Progenitor cell of endocrine pancreas (in vitro differentiated cells): ENCODE measurements at places on chromosomes 4 and X. TPM values are rescaled to one million over a fixed set of nuclear protein-coding genes. Genes with fewer than 3 reads are reported as not detected.

- no peak for DNase-seq
- H3K27ac ChIP-seq = no peak overlapping the region
- no peaks in the 10 kb centered on the region for H3K36me3 ChIP-seq
- H3K4me3 ChIP-seq = no peak overlapping the region
These were observed 34.1 kb downstream of the GPAT3 start for GRCh38 chr4:83569987-83570386.

- no peaks in the 10 kb centered on the region for H3K4me1 ChIP-seq
- DNase-seq = no peak
- peaks cover 3% of the 10 kb centered on the region for H3K36me3 ChIP-seq
- H3K27ac ChIP-seq = no peak overlapping the region
- no peaks in the 10 kb centered on the region for H3K27me3 ChIP-seq
These were observed 82.4 kb upstream of the TFDP3 start for GRCh38 chrX:133300591-133300990.

DNA sequence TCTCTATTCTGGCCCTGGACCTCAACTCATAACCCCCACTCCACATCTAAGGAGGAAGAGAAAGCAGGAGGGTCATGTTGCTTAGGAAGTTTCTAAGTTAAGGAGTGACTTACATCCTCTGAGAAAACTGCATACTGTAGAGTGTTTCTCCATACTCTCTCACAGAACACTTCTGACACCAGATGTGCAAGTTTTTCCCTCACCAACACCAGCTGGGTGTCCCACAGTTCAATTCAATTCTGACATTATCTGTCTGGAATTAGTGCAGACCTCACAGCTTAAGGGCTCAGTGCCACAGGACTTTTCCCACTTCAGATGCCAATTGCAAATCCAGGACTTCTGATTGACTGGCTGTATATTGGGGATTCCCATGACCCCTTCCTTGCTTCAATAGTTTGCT is 89.0 kb upstream of the SFRP2 start:
- no peak overlapping the region for H3K4me3 ChIP-seq
- peaks cover 6% of the 10 kb centered on the region for H3K36me3 ChIP-seq
- no peaks in the 10 kb centered on the region for H3K27me3 ChIP-seq
- no peak overlapping the region for H3K27ac ChIP-seq
- H3K4me1 ChIP-seq = no peaks in the 10 kb centered on the region

- DNase-seq = no peak
- H3K27ac ChIP-seq = no peak overlapping the region
- H3K27me3 ChIP-seq = no peaks in the 10 kb centered on the region
These were observed 609.3 kb downstream of the IL1RAPL1 start for GRCh38 chrX:29196501-29196900.

DNA sequence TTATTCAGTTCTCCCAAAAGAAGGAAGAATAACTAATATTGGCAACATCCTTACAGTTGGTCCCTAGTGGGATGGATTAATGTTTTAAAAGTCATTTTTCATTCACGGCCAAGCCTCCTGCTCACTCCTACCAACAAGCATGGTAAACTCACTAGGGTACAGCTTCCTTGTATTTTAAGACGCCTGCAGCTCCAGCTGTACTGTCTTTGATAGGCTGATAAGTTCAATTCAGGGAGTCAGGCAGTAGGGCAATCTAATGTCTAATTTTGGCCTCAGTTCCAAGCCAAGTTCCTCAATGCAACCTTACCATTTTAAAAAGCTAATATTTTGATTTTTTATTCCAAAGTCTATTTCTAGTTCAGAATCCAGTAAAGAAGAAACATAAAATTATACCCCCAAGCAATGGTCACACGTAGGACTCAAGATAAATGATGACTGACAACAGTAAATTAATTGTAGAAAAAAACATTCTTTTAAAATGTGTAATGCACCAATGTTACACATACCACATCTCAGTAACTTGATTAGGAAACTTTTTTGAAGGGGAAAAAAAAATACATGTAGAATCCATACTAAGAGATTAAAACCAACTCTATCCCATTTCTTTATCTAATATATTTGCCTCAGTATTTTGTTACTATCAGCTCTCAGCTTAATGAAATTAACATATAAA is 9.3 kb downstream of the LCORL start:
- no peak for DNase-seq
- peaks cover 25% of the 10 kb centered on the region for H3K4me1 ChIP-seq
- no peak overlapping the region for H3K27ac ChIP-seq
- no peaks in the 10 kb centered on the region for H3K36me3 ChIP-seq

- H3K4me3 ChIP-seq = no peak overlapping the region
- DNase-seq = no peak
- H3K36me3 ChIP-seq = no peaks in the 10 kb centered on the region
- H3K27ac ChIP-seq = no peak overlapping the region
- H3K27me3 ChIP-seq = no peaks in the 10 kb centered on the region
- no peaks in the 10 kb centered on the region for H3K4me1 ChIP-seq
These were observed 307.0 kb downstream of the ANK2 start for GRCh38 chr4:113356453-113356852.

- no peaks in the 10 kb centered on the region for H3K4me1 ChIP-seq
- no peak overlapping the region for H3K4me3 ChIP-seq
- no peak for DNase-seq
- no peak overlapping the region for H3K27ac ChIP-seq
These were observed 253.6 kb downstream of the CBLL2 start for GRCh38 chrX:22526339-22526738.

GRCh38 chrX:23993012-23993633 is 33.9 kb downstream of the KLHL15 start:
- no peak overlapping the region for H3K4me3 ChIP-seq
- no peak for DNase-seq
- H3K27ac ChIP-seq = no peak overlapping the region
- H3K27me3 ChIP-seq = no peaks in the 10 kb centered on the region
- H3K4me1 ChIP-seq = peaks cover 15% of the 10 kb centered on the region

DNA sequence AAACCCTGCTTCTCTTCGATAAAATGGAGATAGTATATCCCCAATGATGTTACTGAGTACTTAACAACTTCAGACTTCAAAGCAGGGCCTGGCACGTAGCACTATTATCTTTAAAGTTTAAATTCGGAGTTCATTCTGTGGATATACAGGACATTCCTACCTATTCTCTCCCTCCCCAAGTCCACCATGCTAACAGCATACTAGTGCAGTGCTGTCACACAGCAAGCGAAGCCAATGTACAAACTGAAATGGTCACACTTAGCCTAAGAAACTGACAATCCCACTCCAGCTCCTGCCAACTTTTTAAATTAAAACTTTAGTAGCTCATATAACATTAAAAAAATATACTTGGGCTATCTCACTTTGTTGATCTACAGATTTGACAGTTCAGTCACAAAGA is 1.2 kb upstream of the DNAJB14 start:
- peaks cover 7% of the 10 kb centered on the region for H3K36me3 ChIP-seq
- no peaks in the 10 kb centered on the region for H3K27me3 ChIP-seq
- H3K4me1 ChIP-seq = peaks cover 19% of the 10 kb centered on the region

- H3K4me3 ChIP-seq = peak within 1 kb of the TSS; percentile 87
- H3K27me3 ChIP-seq = peaks cover 7% of the 10 kb centered on the region
- peak; percentile 60 for DNase-seq
- H3K27ac ChIP-seq = peak within 1 kb of the TSS; percentile 93
- peaks cover 18% of the 10 kb centered on the region for H3K4me1 ChIP-seq
These were observed at the start of gene STBD1 for GRCh38 chr4:76305971-76306881. Gene STBD1, plus strand, starts transcription at chr4:76306733. Its CDS starts 37 bp downstream, at chr4:76306770.

SMR3B gene
- not detected in 2 replicates for total RNA-seq

GRCh38 chr4:42048394-42048793 is 58.1 kb downstream of the SLC30A9 start:
- H3K27me3 ChIP-seq = no peaks in the 10 kb centered on the region
- H3K4me1 ChIP-seq = no peaks in the 10 kb centered on the region
- DNase-seq = no peak
- H3K4me3 ChIP-seq = no peak overlapping the region

UNC5C gene
- total RNA-seq = 40.7 and 43.8 TPM in 2 replicates

- H3K27me3 ChIP-seq = peaks cover 5% of the 10 kb centered on the region
- no peak for DNase-seq
- H3K27ac ChIP-seq = no peak overlapping the region
- H3K4me1 ChIP-seq = peaks cover 10% of the 10 kb centered on the region
- H3K4me3 ChIP-seq = no peak overlapping the region
These were observed 13.8 kb upstream of the MXD4 start for GRCh38 chr4:2275546-2276251.

DNA sequence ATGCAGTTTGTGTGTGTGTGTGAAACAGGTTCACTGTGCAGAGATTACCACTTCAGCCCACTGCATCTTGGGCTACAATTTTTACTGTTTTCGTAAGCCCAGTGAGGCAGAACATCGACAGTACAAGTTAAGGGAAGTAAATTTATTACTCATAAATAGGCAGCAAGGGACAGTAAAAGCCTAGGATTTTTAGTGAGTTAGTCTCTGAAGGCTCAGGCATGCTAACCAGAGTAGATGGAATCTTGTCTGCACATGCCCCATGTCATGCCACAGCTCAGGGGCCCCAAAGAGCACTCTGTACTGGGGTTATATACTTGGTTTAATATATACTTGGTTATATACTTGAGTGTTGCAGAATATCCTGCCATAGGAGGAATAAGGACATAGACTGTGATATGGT is 825.7 kb downstream of the TECRL start:
- H3K4me1 ChIP-seq = no peaks in the 10 kb centered on the region
- no peak for DNase-seq
- H3K27me3 ChIP-seq = no peaks in the 10 kb centered on the region
- no peak overlapping the region for H3K27ac ChIP-seq
- H3K4me3 ChIP-seq = no peak overlapping the region
- H3K36me3 ChIP-seq = no peaks in the 10 kb centered on the region

AKAP4 gene
- total RNA-seq = not detected in 2 replicates

GRCh38 chrX:48754238-48754637 is 7.3 kb upstream of the GLOD5 start:
- H3K36me3 ChIP-seq = no peaks in the 10 kb centered on the region
- H3K27me3 ChIP-seq = no peaks in the 10 kb centered on the region
- no peak for DNase-seq
- H3K4me3 ChIP-seq = no peak overlapping the region
- no peak overlapping the region for H3K27ac ChIP-seq

RBM46 gene
- total RNA-seq = 0.62 and 0.98 TPM in 2 replicates

DNA sequence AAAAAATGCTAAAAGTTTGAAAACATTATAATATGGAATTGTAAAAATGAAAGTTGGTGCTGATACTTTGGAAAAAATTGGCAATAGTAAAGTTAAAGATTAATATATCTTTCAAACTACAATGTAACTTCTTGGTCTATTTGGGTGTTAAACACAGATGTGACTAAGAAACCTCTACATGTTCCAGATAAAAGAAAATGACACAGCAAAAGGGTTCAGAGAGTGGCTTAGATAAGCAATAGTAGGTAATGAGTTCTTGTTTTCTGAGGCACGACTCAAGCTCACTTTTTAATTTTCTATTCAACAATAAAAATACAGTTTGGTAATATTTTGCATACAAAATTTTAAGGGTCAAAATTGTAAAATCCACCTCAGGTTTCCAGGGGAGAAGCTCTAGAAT is 292.7 kb downstream of the GALNTL6 start:
- H3K4me3 ChIP-seq = no peak overlapping the region
- no peaks in the 10 kb centered on the region for H3K36me3 ChIP-seq
- H3K27ac ChIP-seq = no peak overlapping the region

GRCh38 chr4:92307181-92307580 is 3.4 kb downstream of the GRID2 start:
- no peak for DNase-seq
- H3K27me3 ChIP-seq = peaks cover 49% of the 10 kb centered on the region
- H3K27ac ChIP-seq = no peak overlapping the region
- H3K4me1 ChIP-seq = peaks cover 19% of the 10 kb centered on the region
- no peaks in the 10 kb centered on the region for H3K36me3 ChIP-seq

GRCh38 chrX:15755091-15755490 is 17.0 kb downstream of the CA5B start:
- no peak overlapping the region for H3K4me3 ChIP-seq
- H3K36me3 ChIP-seq = peaks cover 4% of the 10 kb centered on the region
- H3K27me3 ChIP-seq = peaks cover 20% of the 10 kb centered on the region

CXXC4 gene
- 35.5 and 40.8 TPM in 2 replicates for total RNA-seq

DNA sequence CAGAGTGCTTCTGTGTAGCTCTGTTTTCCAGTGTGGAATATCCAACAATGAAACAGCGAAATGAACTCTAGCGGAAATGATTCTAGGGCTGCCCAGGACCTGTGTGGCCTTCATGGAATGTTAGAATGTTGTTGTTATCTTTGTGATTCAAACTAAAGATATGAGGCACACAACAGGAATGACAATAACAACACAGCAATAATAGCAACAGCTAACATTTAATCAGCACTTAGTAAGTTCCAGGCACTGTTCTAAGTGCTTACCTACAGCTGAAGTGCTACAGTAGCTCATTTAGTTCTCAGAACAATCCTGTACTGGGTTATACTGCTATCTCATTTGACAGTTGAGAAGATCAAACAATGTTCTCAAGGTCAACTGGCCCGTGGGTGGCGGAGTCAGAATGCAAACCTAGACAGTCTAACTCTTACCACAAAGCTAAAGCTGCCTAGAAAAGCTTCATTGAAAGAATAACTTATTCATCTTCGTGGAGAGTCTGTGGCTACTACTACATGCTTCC is 63.7 kb downstream of the MAML3 start:
- H3K36me3 ChIP-seq = no peaks in the 10 kb centered on the region
- H3K27me3 ChIP-seq = no peaks in the 10 kb centered on the region
- peak overlapping the region; percentile 71 for H3K27ac ChIP-seq
- no peak for DNase-seq
- H3K4me3 ChIP-seq = no peak overlapping the region

GRCh38 chrX:97846718-97847237 is 963.1 kb downstream of the RPA4 start:
- peaks cover 34% of the 10 kb centered on the region for H3K36me3 ChIP-seq
- H3K4me1 ChIP-seq = no peaks in the 10 kb centered on the region
- no peak for DNase-seq

DNA sequence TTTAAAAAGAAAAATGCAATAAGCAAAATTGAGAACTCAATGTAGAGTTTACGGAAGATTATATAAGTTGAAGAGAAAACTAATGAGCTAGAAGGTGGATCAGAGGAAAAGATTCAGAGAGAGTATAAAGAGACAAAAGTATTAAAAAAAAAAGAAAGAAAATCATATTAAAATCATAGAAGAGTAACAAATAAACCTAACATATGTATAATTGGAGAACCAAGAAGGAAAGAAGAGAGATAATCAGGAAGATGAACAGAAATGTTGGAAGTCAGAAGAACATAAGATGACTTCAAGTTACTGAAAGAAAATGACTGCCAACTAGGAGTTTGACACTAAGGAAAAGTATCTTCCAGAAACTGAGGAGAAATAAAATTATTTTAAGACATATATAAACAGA is 34.3 kb upstream of the ANTXR2 start:
- H3K27me3 ChIP-seq = no peaks in the 10 kb centered on the region
- no peaks in the 10 kb centered on the region for H3K36me3 ChIP-seq
- H3K4me1 ChIP-seq = no peaks in the 10 kb centered on the region
- H3K27ac ChIP-seq = no peak overlapping the region
- DNase-seq = no peak
- no peak overlapping the region for H3K4me3 ChIP-seq
